ENCODE measurements at places on chromosomes 6 and 20. TPM values are rescaled to one million over a fixed set of nuclear protein-coding genes. Genes with fewer than 3 reads are reported as not detected.

Gene SCGN
- not detected for total RNA-seq

Gene NKAIN4
- total RNA-seq, result not detected

Gene BPIFB2
- total RNA-seq, result not detected

Gene TNNC2
- not detected for total RNA-seq

Gene OR2B3
- total RNA-seq, result not detected

Gene MROH8
- 1.6 TPM for total RNA-seq

Gene TSPYL4
- 19.9 TPM for total RNA-seq

Gene LINC00237
- not detected for total RNA-seq

Gene SAPCD1
- 7.0 TPM for total RNA-seq

Gene CLDN20
- not detected for total RNA-seq

- DNase-seq, result no peak
- H3K36me3 ChIP-seq, result no peaks in the 10 kb centered on the region
- no peaks in the 10 kb centered on the region for H3K27me3 ChIP-seq
These were observed 93.0 kb downstream of the TBC1D7 start for GRCh38 chr6:13235339-13235738.

- no peak for DNase-seq
- no peaks in the 10 kb centered on the region for H3K27me3 ChIP-seq
- no peaks in the 10 kb centered on the region for H3K4me1 ChIP-seq
These were observed 102.3 kb downstream of the CTNNBL1 start for GRCh38 chr20:37796121-37796520.

DNA sequence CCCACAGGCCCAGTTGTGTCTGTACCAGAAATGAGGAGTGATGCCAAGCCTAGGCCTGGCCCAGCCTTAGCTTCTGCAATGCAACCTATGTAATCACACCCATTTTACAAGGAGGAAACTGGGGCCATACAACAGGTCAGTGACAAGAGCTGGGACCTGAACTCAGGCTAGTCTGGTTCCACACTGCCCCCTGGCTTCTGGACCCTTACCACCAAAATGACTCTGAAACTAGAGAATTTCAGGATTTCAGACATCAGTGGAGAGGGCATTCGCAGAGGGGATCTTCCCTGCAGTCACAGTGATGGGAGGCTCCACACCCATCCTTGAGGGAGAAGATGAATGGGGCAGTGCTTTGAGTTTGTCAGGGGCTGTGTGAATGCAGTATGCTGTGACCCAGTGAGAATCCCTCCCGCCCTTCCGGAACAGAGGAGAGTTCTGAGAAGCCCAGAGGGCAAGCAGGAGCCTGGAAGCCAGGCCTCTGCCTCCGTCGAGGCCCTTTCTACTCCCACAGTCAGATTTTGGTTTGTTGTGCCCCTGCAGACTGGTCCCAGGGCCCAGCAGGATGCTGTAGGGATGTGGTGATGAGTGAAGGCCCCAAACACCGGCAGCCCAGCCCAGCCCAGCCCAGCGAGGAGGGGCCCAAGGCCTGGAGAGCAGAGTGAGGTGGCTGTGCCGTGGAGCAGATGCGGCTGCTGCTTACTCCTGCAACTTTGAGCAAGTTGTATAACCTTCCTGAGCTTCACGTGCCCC, 48.1 kb upstream of the MYL9 start:
- H3K27me3 ChIP-seq, result no peaks in the 10 kb centered on the region
- H3K4me1 ChIP-seq, result peaks cover 26% of the 10 kb centered on the region
- H3K4me3 ChIP-seq, result no peak overlapping the region
- DNase-seq, result no peak
- H3K27ac ChIP-seq, result no peak overlapping the region
- peaks cover 19% of the 10 kb centered on the region for H3K36me3 ChIP-seq

DNA sequence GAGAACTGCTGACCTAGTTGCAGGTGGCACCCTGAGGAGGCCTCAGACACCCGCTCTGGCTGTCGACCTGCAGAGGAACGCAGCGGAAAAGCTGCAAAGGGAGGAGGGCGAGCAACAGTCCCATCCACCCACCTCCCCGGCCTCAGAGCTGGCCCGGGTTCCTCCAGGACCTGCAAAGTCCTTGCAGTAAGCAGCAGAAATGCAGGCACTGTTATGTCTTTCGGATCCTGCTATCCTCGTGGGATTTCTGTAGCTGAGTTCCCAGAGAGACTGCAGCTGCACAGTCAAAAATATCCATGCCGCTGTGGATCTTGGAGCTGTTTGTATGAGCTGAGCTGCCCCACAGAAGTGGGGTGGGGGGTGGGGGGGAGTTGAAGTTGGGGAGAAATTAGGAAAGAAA, 251.3 kb downstream of the ANKRD60 start:
- no peak for DNase-seq
- H3K27ac ChIP-seq, result no peak overlapping the region
- H3K27me3 ChIP-seq, result no peaks in the 10 kb centered on the region
- H3K4me1 ChIP-seq, result no peaks in the 10 kb centered on the region
- H3K36me3 ChIP-seq, result no peaks in the 10 kb centered on the region
- H3K4me3 ChIP-seq, result no peak overlapping the region

DNA sequence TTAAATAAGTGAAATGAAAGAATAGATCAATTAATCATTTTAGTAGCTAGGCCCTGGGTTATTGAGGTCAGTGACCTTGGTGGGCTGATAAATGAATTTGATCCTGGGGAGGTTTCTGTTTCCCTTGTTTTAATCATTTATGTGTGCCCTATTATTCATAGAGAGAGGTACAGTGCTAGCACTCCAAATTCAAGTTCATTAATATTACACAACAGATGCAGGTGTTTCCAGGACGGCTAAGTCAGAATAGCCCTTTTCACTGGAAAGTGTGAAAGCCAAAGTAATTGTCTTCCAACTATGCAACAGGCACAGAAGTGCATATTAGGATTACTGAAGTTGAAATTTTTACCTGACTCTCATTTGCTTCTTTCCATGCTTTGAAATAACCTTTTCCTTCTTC, 61.7 kb upstream of the SGK1 start:
- H3K4me3 ChIP-seq, result no peak overlapping the region
- DNase-seq, result no peak
- no peaks in the 10 kb centered on the region for H3K36me3 ChIP-seq

DNA sequence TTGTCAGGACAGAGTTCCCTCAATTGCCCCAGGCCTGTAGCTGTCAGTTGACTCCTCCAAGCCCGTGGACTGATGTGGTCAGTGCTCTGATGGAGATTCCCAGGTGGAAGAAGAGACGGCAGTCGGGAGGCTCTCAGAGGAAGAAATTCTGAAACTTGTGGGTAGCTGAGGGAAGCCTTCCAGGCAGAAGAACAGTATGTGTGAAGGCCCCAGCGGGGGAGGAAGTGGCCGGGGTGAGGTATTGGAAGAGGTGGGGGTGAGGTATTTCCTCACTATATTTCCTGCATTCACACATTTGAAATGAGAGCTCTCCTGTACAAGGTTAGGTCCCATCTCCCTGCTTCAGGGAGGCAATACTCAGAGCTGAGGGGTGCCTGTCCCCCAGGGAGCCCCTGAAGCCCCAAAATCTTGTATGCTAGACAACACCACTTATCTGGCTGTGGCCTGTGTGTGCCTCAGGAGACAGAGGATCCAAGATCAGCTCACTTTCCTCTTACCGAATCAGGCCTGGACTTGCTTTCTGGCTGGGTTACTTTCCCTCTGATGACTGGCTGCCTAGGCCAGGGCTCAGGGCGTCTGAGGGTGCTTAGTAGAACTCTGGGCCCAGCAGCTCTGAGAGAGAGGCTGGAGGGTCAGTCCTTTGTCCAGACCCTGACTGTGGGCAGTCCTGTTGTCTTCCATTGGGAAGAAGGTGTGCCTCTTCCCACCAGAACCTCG, 49.3 kb upstream of the MYL9 start:
- peak; percentile 40 for DNase-seq
- H3K4me3 ChIP-seq, result peak overlapping the region; percentile 53
- peaks cover 26% of the 10 kb centered on the region for H3K4me1 ChIP-seq
- peaks cover 8% of the 10 kb centered on the region for H3K36me3 ChIP-seq
- peak overlapping the region; percentile 51 for H3K27ac ChIP-seq
- no peaks in the 10 kb centered on the region for H3K27me3 ChIP-seq

- H3K4me1 ChIP-seq, result peaks cover 35% of the 10 kb centered on the region
- H3K36me3 ChIP-seq, result no peaks in the 10 kb centered on the region
- DNase-seq, result peak; percentile 53
- H3K27me3 ChIP-seq, result no peaks in the 10 kb centered on the region
- H3K4me3 ChIP-seq, result peak overlapping the region; percentile 40
- no peak overlapping the region for H3K27ac ChIP-seq
These were observed 105.1 kb downstream of the TOX2 start for GRCh38 chr20:44019638-44020335.

DNA sequence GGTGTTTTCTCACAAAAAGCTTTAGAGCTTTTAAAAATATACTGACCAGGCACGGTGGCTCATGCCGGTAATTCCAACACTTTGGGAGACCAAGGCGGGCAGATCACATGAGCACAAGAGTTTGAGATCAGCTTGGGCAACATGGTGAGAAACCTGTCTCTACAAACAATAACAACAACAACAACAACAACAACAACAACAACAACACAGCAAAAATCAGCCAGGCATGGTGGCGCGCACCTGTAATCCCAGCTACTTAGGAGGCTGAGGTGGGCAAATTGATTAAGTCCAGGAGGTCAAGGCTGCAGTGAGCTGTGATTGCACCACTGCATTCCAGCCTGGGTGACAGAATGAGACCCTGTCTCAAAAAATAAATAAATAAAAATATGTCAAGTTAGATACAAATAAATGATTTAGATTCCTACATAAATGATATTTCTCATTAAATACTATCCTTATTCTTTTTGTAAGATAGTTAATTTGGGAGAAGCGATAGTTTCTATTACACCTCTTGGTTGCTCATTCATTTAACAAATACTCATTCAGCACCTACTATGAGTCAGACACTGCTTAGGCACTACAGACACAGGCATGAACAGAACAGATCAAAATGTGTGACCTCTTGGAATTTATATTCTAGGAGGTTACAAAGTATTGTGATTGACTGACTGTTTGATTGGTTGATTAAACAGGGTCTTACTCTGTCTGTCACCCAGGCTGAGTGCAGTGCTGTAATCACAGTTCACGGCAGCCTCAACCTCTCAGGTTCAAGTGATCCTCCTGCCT, 83.5 kb upstream of the BEND3 start:
- no peak for DNase-seq
- H3K27ac ChIP-seq, result no peak overlapping the region
- H3K4me3 ChIP-seq, result no peak overlapping the region
- H3K4me1 ChIP-seq, result no peaks in the 10 kb centered on the region

GRCh38 chr20:59144179-59144830, 19.3 kb upstream of the ZNF831 start:
- H3K36me3 ChIP-seq, result no peaks in the 10 kb centered on the region
- DNase-seq, result peak; percentile 45
- no peaks in the 10 kb centered on the region for H3K27me3 ChIP-seq

GRCh38 chr20:53829724-53830521, 236.3 kb upstream of the ZNF217 start:
- peak overlapping the region; percentile 68 for H3K27ac ChIP-seq
- no peaks in the 10 kb centered on the region for H3K36me3 ChIP-seq
- no peak for DNase-seq
- H3K4me1 ChIP-seq, result peaks cover 50% of the 10 kb centered on the region
- peak overlapping the region; percentile 65 for H3K4me3 ChIP-seq

DNA sequence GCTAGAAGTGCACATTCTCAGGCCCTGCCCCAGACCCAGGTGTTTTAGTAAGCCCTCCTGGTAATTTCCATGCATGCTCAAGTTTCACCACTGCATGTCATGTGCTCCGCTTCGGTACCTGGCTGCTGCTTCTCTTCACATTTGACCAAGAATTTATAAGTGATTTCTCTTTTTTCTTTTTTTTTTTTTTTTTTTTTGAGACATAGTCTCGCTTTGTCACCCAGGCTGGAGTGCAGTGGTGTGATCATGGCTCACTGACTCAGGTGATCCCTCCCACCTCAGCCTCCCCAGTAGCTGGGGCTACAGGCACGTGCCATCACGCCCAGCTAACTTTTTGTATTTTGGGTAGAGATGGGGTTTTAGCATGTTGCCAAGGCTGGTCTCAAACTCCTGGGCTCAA, 16.0 kb downstream of the TM9SF4 start:
- H3K27ac ChIP-seq, result no peak overlapping the region
- H3K27me3 ChIP-seq, result no peaks in the 10 kb centered on the region
- no peaks in the 10 kb centered on the region for H3K36me3 ChIP-seq
- H3K4me3 ChIP-seq, result no peak overlapping the region

DNA sequence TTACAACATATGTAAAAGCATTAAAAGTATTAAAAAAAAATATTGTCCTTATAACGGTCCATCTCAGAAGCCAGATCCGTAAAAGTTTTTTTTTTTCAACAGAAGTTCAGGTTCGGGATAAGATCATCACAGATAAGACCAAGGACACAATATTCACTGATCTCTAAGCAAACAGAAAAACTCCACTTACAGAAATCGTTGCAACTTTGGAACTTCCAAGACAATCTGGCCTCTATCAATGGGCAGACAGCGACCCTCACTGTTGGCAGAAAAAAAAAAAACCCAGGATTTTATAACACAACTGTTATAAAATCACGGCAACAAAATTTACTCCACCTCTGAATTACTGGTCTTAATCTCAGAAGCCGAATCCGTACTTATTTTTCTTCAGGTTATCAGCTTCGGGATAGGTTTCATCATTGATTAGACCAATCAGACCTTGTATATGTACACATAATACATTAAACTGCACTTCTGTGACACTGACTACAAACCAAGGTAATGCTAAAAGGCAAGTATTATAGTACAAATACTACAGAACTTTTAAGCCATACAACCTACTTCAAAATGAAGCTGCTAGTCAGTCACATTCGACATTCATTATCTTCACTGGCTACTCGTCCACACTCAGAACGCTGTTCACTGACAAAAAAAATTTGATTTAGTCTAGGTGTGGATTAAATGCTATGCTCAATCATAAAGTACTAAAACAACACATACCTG, 34.7 kb upstream of the SYNCRIP start:
- no peak for DNase-seq
- H3K36me3 ChIP-seq, result no peaks in the 10 kb centered on the region
- H3K27ac ChIP-seq, result peak overlapping the region; percentile 95
- peak overlapping the region; percentile 96 for H3K4me3 ChIP-seq
- peaks cover 37% of the 10 kb centered on the region for H3K4me1 ChIP-seq
- H3K27me3 ChIP-seq, result no peaks in the 10 kb centered on the region

DNA sequence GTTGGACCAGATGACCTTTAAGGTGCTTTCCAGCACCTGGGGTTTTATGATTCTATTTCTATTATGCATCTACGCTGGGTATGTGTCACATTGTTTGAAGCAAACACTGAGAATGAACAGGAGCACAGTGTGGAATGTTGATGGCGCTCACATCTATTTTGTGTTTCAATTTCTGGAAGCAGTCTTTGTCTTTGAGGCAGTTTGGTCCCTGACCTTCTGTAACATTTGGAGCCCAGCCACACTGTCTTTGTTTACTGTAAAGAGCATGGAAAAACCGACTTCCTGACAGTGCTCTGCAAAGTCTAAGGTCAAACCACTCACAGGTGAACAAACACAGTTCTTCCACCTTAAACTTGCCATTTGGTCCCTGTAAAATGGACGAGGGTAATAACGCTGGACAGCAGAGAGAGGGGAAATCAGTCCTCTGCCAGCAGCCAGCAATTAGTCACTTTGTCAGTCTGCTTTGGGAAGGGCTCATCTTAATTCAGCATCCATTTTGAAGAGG, 155.5 kb downstream of the PRL start:
- no peak overlapping the region for H3K27ac ChIP-seq
- no peaks in the 10 kb centered on the region for H3K36me3 ChIP-seq
- H3K4me1 ChIP-seq, result no peaks in the 10 kb centered on the region
- H3K4me3 ChIP-seq, result no peak overlapping the region
- H3K27me3 ChIP-seq, result no peaks in the 10 kb centered on the region
